ENCODE measurements at places on chromosomes 7 and 10.

DNA sequence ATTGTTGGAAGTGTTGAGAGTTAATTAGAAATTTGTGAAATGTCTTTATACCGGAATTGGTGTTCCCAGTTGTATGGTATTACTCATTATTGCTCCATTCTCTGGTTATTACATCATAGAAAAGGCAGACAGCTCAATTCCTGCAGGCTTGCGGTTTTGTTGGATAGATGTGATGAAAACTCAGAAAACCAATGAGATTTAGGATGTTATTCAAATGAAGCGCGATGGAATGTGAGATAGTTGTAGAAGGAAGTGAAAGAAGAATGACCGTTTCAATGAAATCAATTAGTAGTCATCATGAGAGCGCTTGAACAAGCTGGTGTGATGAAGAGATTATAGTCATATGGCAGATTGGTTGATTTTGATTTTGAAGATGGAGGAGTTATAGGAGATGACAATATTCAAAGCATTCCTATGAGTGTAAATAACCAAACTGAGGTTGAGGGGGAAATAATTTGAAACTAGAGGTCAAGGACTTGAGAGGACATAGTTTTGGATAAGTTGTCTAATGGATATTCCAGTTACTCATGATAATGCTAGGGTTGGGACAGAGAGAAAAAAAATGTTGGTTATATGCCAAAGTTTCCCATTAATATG is 991.5 kb downstream of the NRG3 start:
- DNase-seq, result no peak

- no peak for DNase-seq
These were observed 49.5 kb downstream of the ZNF37A start for GRCh38 chr10:38143587-38143986.

DNA sequence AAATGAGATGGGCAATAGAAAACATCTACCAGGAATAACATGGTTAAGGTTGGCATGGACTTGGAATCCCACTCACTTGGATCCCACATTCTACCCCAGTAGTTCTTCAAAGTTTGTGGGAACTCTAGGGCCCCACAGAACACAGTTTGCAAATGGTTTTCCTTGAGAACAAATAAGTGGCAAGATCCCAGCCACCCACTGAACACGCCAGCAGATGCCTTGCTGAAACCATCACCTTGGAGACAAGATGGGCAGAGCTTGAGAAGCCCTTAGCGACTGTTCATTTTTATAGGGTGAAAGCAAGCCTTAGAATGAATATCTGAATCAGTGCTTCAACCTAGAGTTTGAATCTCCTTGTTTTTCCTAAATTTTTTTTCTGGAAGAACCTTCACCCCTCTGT is 349.1 kb downstream of the RPS24 start:
- no peak for DNase-seq

DNA sequence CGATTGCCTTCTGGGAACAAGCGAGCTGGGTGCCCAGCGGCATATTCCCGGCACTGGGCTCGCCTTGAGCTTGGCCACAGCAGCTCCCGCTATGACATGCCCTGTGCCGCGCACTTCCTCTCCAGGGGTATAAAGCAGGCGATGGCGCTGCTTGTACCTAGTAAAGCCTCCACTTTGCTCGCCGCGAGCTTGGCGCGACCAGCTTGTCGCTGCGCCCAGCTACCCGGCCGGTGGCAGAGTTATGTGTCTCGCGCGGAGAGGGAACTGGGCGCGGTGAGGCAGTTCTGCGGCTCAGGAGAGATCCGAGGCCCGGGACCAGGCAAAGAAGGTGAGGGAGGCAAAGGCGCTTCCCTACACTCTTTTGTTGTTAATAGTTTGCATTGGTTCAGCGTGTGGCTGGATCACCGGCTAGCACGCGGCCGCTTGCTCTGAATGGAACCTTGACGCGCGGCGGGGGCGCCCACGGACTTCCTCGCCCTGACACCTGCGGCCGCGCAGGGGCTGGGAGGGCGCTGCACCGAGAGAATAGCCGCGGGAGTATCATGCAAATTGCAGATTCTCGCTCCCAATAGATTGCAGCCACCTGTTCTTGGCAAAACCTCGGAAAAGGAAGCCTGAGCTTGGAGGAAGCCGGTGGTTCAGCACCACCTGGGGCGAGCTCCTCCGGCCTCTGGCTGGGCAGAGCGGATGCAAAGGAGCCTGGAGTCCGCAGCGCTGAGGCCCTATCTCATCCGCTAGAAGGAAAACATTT is 3.0 kb upstream of the BUB3 start:
- no peak for DNase-seq

DNA sequence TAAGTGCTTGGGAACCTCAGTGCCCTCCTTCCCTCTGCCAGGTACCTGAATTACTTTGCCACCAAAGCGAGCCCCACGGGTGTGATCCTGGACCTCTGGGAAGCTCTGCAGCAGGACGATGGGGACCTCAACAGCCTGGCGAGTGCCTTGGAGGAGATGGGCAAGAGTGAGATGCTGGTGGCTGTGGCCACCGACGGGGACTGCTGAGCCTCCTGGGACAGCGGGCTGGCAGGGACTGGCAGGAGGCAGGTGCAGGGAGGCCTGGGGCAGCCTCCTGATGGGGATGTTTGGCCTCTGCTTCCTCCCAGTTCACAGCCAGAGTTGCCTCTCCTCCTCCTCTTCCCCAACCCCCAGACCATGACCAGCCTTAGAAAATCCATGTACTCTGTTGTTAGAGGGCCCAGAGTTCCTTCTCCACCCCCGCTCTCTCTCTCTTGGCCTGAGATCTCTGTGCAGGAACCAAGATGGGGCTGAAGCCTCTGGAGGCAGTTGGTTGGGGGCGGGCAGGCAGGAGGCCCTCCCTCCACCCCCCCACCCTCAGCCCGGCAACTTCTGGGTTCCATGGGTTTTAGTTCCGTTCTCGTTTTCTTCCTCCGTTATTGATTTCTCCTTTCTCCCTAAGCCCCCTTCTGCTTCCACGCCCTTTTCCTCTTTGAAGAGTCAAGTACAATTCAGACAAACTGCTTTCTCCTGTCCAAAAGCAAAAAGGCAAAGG is 19.8 kb upstream of the SLC29A3 start:
- DNase-seq, result no peak

- no peak for DNase-seq
These were observed 19.7 kb upstream of the CCSER2 start for GRCh38 chr10:84308481-84309304.

DNA sequence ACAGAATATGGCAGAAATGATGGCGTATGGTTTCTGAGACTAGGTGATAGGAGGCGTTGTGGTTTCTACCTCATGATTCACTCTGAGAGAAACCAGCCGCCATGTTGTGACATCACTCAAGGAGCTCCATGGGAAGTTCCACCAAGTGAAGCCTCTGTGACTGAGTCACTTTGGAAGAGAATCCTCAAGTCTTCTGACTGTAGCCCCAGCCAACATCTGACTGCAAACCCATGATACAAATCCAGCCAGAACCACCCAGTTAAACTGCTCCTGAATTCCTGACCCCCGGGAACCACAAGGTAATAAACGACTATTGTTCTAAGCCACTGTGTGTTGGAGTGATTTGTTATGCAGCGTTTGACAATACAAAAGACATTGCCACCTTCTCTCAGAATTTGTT is 91.1 kb upstream of the CARD11 start:
- no peak for DNase-seq

DNA sequence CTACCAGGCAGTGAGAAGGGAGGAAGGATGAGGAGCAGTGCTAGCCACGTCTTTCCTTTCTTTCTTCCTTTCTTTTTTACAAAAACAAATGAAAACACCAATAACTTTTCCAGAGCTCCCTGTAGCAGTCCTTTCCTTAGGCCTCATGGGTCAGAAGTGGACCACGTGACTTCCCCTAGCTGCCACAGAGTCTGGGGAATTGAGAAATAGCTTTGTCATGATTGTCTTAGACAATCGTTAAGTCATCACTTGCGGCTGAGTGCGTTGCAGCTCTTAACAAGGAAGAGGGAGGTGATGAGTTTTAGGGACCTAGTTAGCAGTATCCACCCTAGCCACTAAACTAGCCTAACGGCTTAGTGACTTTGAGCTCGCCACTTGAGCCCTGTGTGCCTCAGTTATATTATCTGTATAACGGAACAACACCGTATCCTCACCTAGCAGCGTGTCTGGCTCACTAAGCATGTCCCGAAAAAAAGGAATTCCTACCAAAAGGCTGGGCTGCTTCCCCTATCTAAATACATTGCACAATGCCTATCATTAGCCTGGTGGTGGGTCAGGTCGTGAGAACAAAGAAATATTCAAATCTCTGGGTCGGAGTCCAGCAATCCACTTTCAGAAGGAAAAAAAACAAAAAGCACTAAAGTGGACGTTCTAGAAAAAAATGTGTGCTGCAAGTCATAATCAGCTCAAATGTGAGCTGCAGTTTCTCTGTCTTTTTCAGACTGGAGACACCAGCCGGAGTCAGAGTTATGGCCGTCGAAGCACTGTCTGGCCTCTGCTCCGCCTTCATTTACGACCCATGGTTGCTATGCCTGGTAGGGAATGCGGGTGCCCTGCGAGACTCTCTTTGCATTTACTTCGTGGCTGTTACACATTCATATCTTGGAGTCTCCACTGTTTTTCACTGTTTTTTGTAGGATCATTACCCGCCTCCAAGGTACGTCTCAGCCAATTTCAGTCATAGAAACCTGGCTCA is 338.5 kb upstream of the FOXK1 start:
- DNase-seq, result no peak

DNA sequence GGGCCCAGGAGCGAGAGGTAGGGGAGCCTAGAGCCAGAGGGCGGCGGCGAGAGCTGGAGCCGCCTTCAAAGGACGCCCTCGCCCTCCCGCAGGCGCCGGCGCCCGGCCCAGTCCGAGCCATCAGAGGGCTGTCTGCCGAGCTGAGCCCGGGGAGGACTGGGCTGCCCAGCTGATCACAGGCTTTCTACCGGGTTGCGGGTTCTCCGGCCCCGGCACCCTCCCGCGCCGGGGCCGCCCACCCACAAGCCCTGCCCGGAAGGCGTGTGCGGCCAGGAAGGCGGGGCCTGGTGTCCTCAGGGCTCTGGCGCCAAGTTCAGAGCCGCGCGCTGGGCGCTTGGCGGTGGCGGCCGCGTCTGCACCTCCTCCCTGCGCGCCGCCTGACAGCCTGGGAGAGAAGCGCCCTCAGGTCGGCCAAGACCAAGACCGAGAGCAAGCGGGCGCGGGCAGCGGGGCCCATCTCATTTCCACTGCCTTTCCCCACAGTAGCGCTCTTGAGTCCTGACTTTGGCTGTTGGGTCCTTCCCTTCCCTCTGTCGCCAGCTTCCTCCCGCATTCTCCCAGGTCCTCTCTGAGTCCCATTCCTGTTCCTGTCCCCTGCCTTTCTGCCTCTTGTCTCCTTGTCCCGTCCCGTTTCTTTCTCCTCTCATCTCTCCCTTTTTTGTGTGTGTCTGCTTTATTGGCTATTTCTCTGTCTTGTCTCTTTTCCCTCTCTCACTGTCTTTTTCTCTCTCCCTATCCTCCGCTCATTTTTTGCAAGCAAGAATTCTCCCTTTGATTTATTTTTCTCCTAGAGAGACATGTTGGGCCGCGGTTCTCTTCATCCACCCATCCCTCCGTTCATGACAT is 60.6 kb upstream of the MSMB start:
- DNase-seq, result no peak

GRCh38 chr10:8013006-8013405 is 41.5 kb upstream of the GATA3 start:
- no peak for DNase-seq

DNA sequence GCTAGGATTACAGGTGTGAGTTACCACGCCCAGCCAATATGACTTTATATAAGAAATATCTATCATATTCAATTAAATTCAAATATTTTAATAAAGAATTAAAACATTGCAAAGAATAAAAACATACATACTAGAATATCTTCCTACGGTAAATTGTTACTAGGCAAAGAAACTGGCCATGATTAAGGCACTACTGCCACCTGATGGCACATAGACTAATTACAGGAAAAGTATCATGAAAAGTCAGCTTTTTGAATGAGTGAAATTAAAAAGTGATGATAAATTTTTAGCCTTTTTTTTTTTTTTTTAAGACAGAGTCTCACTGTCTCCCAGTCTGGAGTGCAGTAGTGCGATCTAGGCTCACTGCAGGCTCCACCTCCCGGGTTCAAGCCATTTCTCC is 30.9 kb downstream of the MRPS33 start:
- DNase-seq, result no peak

DNA sequence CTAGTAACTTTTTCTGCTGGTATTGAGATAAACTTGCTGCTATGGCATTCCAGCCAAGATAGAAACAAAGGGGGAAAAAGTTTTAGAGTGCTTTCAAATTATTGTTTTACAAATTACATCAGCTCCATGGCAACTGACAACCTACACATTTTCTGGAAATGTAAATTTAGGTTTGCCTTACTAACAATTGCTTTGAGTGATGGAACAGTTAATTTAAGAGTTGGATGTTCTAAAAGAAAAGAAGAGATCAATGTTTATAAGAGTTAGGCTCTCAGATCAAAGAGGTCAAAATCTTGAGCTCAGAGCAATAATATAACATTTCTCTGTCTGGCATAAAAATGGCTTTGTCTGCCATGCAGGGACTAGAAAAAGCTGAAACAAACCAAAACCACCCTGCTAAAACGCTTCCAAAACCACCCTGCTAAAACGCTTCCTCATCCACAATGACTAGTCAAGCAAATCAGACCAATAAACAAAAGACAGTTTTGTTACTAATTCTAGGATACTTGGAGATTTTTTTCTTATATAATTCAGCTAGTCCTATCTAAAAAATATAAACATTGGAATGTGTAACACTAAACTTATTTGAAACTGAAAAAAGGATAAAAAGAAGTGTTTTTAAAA is 32.3 kb downstream of the ORC5 start:
- DNase-seq, result no peak

DNA sequence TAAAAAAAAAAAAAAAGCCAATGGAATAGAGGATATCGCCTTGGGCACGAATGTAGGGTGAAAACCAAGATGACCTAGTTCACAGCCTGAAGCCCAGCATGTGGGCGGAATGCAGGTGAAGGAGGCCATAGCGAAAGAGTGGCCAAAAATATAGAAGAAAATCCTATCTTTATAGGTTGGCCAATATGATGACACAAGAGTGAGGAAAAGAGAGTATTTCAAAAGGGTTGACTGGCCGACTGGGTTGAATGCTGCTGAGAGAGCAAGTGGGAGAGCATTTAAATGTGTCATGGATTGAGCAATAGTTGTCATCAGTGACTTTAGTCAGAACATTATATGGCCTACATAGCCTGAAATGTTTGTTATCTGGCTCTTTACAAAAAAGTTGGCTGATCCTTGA is 17.2 kb upstream of the GLI3 start:
- DNase-seq, result no peak

DNA sequence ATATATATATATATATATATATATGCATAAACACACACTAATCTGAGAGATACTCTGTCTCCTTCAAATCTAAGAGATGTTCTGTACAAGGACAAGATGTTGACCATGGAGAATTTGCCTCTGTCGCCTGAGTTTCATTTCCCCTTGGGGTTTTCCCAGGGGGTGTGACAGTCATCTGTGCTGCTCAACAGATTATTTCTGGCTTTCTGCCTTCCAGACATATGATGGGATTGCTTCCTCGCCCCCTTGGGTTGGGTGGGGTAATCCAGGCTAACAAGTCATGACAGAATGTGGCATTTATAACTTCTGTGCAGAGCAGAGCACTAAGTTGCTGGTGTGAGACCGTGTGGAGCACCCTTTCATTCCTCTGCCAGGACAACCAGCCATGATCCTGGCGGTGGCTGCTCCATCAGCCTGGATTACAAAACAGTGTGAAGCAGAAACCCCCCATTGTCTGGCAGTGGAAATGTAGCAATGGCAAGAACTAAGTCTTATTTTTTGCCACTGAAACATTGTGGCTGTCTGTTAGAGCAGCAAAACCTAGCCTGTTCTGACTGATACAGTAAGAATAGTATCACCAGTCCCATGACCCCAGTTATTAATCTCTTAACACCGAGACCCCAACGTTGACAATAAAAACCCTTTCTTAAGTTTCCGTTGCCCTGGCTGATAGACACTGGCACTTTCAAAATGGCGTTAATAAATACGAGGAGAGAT is 13.7 kb upstream of the USP6NL start:
- no peak for DNase-seq

GRCh38 chr10:80598084-80598798 is 60.5 kb downstream of the SH2D4B start:
- DNase-seq, result no peak
